ENCODE measurements at places on chromosomes 4 and X. TPM values are rescaled to one million over a fixed set of nuclear protein-coding genes. Genes with fewer than 3 reads are reported as not detected.

GRCh38 chrX:150224676-150225075 lies 138.4 kb upstream of the MAMLD1 start:
- DNase-seq: no peak

ARHGEF38 gene
- not detected for total RNA-seq

SGMS2 gene
- 1.0 TPM for total RNA-seq

DNA sequence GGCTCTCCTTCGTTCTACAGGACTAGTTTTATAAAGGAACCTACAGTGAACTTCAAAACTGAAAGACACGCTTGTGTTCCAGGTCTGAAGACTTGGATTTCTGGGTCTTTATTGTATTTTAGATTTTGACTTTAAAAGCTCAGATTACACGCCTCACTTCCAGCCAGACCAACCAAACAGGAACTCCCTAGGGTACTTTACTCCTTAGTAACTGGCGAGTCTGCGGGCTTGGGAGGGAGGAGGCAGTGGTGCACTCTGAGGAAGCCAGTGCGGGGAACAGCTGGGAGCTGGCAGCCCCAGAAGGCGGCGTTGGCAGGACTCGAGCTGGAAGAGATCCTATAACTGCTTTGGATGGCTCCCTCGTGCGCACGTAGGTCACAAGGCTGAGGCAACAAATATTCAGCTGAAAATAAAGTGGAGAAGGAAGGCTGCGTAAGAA lies 391 bp upstream of the PHKA1 start:
- no peak for DNase-seq

DNASE1L1 gene
- 18.1 TPM for total RNA-seq

HSFX1 gene
- 0.57 TPM for total RNA-seq

DNA sequence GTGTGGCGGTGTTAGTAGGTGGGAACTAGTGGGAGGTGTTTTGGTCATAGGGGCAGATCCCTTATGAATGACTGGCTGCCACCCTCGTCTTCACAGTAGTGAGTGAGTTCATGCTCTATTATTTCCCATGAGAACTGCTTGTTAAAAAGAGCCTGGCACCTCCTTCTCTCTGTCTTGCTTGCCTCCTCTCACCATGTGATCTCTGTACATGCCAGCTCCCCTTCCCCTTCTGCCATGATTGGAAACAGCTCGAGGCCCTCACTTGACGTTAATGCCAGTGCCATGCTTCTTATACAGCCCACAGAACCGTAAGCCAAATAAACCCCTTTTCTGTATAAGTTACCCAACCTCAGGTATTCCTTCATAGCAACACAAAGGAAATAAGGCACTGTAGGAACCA lies 21.7 kb downstream of the PNMA6F start:
- DNase-seq: no peak

DNA sequence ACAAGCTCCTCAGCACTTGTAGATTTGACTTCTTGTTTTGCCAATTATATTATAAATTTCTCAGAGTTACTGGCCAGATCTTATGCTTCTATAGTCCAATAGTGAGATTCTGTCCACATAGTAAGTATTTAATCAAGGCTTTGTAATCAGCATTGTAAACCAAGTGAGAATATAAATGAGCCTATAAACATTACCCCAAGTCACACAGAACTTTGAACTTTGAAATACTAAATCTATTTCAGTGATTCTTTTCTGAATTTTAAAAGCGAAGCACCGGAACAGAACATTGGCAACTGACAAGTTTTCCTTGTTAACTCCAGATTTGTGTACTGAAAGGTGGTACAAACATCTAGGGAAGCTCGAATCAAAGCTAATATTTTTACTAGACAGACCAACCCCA lies 37.2 kb downstream of the PPM1K start:
- no peak for DNase-seq

DNA sequence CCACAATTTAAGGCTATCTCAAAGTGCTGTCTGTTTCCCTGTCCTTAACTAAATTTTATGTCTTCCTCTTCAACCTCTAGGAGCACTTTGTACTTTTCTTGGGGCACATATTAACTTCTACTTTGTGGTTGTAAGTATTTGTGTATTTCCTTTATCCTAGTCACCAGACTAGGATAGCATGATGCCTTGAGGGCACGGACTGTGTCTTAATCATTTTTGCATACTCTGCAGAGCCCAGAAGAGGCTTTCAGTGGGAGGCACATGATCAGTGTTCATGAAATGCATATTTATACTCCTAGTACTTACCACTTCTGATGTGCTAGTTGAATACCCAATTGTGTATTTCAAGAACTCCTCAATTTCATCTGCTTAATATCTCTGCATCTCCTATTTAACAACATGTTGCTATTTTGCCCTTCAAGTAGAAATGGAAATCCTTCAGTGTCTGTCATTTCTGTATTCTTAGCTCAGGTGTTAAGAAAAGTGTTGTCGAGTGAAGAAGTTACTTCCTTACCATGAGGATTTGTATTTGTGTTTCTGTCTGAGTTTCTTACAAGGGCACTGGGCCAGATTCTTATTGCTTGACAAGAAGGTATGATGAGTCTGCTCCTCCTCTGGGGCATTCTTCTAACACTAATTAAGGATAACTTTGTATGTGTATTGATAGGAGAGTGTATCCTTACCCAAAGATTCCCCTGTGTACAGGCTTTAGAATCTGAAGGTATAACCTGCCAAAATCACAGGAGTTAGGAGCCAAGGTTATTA lies 28.3 kb upstream of the PGRMC2 start:
- no peak for DNase-seq

DNA sequence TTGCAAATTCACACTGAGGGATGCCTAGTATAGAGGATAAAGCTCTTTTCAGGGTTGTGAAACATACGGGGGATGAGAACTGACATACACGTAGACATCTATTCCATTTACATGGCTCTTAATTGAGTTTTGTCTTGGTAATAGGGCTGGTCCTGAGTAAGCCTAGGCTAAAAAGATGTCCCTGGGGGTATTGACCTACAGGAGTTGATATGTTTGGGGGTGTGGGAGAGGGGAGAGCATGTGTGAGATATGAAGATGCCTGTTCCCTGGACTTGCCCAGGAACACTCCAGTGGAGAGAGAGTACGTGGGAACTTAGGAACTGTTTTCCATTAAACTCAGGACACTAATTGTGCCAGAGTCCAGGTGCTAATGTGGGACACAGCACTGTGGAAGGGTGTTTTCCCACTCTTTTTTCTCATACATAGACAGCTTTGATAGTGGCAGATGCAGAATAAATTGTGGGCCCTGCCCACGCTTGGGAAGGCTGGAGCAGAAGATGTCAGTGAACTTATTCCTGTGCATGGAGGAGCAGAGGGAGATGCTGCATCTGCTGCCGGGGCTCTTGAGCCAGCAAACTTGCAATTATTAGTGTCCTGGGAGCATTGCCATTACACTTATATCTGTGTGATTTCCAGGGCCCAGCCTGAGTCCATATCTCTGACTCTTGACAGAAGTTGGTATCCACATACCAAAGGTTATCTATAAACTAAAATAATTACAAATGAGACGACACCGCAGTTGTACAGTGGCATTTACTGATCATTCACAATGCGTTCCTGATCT lies 20.7 kb downstream of the SYNPO2 start:
- DNase-seq: no peak

All from activated T-helper 2 cell treated with anti-CD3 and anti-CD28 coated beads, Interferon-gamma antibody, Interleukin-2, Interleukin-4, amounts not matched to agents 10 μg/mL and 5 μg/mL and 100 μg/mL, durations not matched to agents 14 hours and 24 hours and 36 hours (primary cell).